ENCODE measurements at places on chromosomes 5 and 9. TPM values are rescaled to one million over a fixed set of nuclear protein-coding genes. Genes with fewer than 3 reads are reported as not detected.

The SMIM33 gene
- total RNA-seq, result not detected

GRCh38 chr9:99167694-99168093 is 54.0 kb downstream of the ALG2 start:
- DNase-seq, result no peak

The FBXL7 gene
- total RNA-seq, result 14.4 TPM

The GDF9 gene
- 0.29 TPM for total RNA-seq

DNA sequence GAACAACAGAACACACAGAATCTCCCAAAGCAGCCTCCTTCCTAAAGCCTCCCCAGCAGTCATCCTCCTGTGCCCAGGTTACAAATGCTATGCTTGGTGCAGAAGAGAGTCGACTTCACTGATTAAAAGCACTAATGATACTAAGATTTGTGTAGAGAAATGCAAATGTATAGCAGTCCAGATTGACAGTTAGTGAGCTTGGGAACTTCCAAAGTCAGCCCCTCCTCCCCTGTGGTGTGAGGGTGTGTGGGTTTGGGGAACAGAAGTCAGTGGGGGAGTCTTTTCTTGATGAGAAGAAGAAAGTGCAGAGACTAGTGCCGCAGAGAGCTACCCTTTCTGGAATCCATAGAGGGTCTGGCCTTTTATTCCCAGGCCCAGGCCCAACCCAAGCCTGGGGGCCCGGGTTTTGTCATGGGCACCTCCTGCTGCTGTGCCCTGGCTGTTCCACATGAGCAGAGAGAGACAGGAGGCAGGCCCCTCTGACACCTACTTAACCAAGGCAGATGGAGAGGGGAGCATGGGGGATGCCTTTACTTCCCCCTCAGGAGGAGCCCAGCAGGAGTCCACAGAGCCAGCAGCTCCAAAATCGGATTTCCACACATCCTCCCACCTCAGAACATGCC is 173.3 kb downstream of the DENND1A start:
- DNase-seq, result no peak

- DNase-seq, result no peak
These were observed 29.6 kb downstream of the RC3H2 start for GRCh38 chr9:122875523-122875922.

DNA sequence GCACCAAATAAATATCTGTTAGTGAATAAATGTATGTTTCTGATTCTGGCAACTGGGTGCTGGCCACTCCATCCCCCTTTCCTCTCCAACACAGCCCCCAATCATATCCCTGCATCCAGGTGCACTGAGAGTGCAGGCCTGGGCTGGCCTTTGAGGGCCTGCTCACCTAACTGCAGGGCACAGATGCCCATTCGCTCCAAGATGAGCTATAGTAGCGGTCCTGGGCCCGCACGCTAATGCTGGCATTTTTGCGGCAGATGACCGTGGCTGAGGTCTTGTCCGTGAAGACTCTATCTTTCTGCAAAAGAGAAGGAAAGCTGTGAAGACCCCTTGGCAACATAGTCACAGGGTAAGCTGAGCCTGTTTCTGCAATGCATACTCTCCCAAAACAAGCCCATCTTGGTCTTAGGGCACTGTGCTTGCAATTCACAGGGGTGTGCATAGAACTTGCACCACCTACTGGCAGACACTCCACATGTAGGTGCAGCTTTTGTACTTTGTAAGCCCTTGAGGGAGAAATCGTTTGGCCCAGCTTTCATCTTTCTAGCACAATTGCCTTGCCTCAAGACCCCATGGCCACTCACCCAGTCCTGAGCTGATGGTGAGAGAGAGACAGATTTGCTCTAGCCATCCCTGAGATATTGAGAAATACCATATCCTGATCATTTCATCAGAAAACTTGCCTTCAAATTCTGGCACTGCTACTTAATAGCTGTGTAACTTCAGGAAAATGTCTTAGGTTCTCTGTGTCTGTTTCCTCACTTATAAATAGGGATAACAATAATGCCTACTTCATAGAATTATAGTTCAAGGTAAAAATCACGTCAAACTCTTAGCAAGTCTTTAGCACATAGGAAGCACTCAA is 13.5 kb downstream of the IL12B start:
- peak; percentile 84 for DNase-seq

The DDX4 gene
- total RNA-seq, result not detected

DNA sequence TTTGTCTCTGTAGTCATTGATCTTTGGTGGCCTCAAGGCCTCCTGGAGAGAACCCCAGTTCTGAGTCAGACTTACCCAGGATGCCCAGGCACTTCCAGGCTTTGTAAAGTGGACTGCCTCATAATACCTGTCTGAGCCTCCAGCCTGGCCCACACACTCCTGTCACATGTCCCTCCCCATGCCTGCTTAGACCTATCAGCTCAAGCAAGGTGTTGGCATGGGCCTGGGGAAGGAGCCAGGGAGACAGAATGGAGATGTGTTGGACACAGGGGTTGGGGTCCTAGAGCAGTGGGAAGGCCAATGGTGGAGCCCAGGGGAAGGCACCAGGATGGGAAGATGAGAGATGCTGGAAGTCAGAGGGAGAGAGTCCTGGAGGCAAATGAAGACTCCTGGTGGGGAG is 136.2 kb downstream of the CFAP90 start:
- DNase-seq, result no peak

GRCh38 chr9:93319301-93319991 is 132.0 kb upstream of the FAM120A start:
- no peak for DNase-seq

DNA sequence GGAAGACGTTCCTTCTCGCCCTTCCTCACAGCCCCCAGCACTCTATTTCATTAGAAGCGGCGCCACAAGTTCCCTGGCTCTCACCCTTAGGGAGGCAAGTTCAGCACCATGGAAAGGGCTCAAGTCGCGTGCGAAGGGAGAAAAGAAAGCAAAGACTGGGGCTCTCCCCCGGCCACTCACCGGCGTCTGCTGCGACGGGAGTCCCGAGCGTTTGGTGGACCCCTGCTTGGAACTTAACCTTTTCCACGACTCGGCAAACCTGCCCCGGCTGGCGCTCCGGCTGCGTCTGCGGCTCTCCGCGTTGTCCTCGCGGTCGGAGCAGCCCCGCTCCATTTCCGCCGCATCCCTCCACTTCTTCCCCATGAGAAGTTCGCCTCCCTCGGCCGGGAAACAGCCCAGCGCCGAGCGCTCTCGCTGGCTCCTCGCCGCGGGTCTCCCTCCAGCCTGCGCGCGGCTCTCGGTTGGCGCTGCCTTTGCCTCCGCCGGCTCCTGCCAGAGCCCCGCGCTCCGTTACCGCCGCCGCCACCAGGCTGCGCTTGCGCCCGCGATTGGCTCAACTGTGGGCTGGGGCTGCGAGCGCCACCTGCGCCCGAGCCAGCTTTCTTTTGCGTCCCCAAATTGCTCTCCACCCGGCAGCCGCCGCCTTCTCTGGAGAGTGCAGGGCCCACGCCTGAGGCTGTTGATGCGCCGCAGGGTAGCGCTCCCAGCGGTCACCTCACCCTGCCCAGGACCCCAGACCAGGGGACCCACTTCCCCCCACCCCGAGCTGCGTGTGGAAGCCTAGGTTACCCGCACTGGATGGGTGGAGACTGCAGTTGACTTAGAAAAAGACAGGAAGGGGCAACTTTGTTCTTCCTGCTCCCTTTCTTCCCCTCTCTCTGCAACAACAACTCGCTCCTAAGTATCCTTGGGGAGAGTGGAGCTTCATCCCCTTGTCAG is 321.6 kb downstream of the CEMIP2 start:
- DNase-seq, result peak; percentile 87

DNA sequence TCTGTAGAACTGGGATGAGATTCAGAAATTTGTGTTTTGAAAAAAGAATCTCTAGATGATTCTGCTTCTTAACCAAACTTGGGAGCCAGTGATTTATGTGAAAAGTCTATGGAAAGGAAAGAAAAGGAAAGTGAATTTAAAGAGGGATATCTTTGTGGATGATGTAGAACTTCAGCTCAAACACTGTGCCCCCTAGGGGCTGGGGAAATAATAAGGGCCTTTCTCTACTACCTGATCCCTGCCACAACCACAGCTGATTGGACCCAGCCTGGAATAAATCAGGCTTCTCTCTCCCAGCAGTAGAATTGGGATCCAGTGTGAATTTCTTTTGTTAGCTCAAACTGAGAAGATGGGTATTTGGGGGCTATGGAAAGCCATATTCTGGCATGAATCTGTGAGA is 155.0 kb downstream of the PRELID2 start:
- no peak for DNase-seq

GRCh38 chr9:35664531-35665470 is at the start of gene ARHGEF39:
TSS of gene ARHGEF39 (minus strand) at chr9:35665195. CDS start at chr9:35665169, 26 bp downstream.
- peak; percentile 99 for DNase-seq

DNA sequence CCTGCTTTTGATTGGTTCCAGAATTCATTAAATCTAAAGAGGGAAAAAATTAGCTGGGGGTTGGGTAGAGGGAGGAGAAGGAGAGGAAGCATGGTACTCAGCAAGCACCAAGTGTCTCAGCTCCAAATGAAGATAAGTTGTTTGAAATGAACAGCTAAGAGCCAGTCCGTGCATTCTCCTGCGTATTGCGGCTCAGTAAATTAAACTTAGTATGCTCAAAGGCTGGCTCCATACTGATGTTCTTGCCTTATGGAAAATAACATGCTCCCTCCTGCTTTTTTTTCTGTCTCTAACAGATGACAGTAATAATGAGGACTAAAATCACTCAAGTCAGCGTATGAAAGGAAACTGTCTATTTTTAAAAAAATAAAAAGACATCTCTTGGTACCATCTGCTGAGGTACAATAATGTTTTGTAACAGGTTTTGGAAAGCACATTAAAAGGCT is 161.0 kb downstream of the SPATA31D1 start:
- no peak for DNase-seq

GRCh38 chr5:132110195-132110594 is 36.6 kb downstream of the CSF2 start:
- DNase-seq, result no peak

The MYORG gene
- total RNA-seq, result 0.88 TPM

DNA sequence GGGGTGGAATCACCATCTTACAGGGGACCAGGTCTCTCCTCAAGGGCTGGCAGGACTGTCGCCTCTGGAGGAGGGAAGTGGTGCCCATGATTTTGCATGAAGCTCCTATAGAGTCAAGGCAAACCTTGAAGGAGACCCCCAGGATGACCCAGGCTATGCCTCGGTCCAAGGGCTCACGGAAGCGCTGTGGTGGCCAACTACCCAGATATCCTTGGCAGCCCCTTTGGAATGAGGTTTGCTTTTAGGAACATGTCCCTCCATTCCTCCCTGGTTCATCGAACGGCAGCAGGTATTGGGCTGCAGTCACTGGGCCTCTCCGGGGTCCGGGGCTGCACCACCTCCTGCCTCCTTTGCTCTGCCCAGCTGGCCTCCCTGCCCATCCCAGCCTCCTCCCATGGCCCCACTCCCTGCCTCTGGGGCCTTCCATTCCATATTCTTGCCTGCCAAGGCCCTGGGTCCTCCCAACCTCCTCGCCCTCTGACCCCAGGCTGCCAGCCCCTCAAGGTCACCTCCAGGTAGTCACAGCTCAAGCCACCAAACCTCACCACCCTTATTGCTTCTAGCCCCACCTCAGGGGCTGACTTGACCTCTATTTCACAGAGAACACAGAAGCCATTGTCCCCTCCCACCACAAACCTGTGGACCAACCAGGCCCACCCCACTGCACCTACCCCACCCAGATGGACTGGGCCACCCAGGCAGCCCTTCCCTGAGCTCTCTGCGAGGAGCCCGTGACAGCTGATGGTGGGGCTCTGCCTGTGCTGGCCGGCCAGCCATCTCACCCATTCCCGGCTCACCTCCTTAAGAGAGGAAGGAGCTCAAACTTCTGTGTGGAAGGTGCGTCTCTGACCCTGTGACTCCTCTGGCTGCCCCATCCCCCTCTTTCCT is 3.6 kb upstream of the IL3 start:
- peak; percentile 67 for DNase-seq

- peak; percentile 99 for DNase-seq
These were observed at the start of gene MAML1 for GRCh38 chr5:179732412-179732917. TSS of gene MAML1 (plus strand) at chr5:179732822. CDS start at chr5:179733113, 291 bp downstream.

DNA sequence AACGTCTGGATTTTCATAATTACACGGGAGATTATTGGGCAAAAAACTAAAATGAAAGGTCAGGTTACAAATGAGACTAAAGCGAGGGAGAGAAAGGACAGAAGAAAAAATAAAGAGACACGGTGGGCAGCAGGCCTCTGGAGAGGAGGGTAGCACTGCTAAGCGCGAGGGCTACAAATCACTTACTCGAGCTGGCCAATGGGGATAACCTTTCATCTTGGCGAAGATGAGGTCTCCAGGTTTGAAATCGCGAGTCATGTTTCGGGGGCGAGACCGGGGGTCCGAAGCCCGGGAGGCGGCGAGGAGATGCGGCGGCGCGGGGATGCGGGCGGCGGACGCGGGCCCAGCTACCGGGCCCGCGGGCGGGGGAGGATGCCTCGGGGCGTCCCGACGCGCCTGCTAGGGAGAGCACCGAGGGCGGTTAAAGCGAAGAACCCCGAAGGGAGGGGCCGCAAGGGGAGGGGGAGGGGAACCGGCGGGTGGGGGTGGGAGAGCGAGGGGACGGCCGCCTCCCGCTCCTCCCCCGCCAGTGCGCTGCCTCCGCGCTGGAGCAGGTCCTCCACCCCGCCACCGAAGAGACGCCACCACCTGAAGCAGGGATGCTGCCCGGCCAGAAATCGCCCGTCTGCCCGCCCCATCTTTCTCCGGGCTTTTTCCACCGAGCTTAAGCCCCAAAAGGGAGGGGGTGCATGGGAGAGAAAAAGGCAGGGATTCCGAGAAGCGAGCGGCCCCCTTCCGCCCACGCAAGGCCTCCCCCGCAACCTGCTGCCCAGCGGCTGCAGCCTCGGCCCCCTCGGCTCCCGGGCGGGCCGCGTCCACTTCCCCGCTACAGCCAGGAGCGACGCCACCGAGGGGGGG is 610 bp downstream of the PSIP1 start:
- DNase-seq, result peak; percentile 90

The SPEF2 gene
- 12.7 TPM for total RNA-seq

DNA sequence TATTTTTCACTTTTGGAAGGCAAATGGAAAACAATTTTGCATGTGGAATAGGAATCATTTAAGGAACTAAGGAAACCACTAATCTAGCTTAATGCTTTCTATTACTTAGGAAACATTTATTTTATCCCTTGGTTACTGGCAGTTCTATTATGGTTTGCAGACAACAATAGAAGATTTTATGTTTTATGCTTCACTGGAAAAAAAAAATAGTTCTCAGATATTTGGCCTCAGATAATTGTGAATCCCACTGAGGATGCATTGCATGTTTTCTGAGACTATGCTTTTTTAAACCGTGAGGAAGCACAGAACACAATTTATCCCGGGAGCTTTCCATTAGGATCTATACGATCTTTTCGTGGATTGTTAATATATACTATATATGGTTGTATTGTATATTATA is 356.9 kb downstream of the CSNK1G3 start:
- no peak for DNase-seq

The SLC25A2 gene
- total RNA-seq, result 0.59 TPM

- no peak for DNase-seq
These were observed 230 bp downstream of the SLC44A1 start for GRCh38 chr9:105244734-105245028.

DNA sequence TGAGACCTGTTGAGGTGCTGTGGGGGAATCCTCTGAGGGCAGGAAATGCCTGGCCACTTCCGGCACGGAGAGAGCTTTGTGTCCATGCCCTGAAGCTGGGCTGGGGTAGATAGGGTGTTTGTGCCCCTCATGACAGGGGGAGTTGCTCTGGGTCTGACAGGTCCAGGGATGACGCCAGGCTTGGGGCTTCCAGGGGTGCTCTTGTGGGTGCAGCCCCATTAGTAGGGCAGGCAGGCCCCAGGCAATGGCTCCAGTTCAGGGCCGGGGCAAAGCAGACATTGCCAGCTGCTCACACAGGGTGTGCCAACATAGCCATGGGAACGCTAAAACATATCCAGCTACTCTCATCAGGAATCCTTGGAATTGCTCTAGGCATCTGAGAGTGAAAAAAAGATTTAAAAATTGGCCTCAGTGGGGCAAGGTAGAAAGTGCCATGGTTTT is 21.1 kb downstream of the PITX1 start:
- peak; percentile 66 for DNase-seq
